ENCODE measurements at places on chromosomes 4 and X.

- no peak for DNase-seq
Measured at GRCh38 chr4:76589872-76590797, 155.1 kb downstream of the SHROOM3 start.

- DNase-seq: no peak
Measured at GRCh38 chr4:183674153-183674552, 15.1 kb downstream of the TRAPPC11 start.

GRCh38 chr4:167713756-167714155 lies 378.6 kb upstream of the ANXA10 start:
- no peak for DNase-seq

DNA sequence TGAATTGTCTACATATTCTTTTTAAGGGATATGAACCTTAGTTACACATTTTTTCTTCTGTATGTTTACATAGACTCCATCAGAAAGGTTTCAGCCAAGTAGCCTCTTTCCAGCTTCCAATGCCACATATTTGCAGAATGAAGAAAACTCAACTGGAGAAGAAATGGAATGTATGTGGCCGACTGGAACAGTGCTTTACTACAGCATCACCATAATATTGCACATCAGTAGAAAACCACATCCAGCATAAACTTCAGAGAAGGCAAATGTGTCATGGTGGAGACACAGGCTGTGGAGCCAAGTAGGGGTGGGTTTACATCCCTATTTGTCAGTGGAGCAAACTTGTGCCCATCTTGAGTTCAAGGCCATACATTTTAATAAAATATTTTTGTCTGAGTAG lies 204.8 kb upstream of the LDB2 start:
- DNase-seq: no peak

DNA sequence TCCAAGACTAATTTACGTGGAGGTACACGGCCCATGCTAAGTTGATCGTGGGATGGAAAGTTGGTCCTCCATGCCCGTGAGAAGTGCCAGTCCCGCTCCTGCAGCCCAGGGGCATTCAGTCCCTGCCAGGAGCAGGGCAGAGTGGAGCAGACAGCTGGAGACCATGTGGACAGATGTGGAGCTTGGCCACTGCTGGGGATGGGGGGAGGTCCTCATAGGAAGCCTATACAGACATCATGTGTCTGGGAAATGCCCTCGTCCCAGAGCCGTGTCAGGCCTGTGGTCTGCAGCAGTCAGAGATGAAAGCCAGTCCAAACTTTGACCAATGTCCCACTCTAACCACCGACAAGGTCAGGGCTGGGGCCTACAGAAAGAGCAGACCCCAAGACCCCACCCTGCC lies 118.4 kb downstream of the CPZ start:
- DNase-seq: no peak

GRCh38 chr4:2322227-2322626 lies 60.3 kb upstream of the MXD4 start:
- DNase-seq: no peak

- DNase-seq: peak; percentile 96
Measured at GRCh38 chrX:154515966-154516655, at the start of gene FAM3A. Gene FAM3A, minus strand, starts transcription at chrX:154516232. Its CDS starts 460 bp downstream, at chrX:154515772.

DNA sequence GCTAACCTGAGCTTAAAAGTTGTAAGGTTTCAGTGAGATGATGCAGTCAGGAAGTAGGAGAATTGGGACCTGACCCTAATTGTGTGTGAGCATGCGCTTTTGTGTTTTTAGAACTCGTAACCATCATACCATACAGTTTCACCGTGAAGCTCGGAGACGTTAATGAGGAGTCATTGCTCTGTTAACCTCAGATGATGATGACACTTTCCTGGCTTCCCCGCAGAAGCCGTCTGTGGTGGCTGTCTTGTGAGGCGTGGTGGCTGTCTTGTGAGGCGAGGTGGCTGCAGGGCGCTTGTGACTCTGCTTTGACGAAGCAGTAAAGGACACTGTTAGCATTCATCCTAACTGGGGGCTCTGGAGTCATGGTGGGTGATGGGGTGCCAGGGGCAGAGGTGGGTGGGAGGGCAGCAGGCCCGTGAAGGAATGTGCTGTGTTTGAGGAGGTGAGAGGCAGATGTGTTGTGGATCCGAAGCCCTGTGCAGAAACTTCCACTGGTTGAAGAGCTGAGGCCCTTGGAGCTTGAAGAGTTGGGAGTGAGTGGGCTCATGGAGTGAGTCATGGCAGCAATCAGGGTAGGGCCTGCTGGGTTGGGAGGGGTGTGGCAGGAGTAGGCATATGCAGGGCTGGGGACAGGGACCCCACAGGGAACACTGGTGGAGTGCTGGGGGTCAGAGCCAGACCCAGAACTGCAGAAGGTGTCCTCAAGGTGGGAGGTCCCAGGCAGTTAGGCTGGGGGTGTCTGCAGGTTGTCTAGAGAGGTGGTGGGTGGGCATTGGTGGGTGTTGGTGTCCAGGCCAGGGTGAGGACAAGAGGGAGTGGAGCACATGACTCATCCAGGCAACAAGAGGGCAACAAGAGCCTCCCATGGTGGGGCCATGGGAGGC lies 57.4 kb downstream of the NSD2 start:
- peak; percentile 32 for DNase-seq

DNA sequence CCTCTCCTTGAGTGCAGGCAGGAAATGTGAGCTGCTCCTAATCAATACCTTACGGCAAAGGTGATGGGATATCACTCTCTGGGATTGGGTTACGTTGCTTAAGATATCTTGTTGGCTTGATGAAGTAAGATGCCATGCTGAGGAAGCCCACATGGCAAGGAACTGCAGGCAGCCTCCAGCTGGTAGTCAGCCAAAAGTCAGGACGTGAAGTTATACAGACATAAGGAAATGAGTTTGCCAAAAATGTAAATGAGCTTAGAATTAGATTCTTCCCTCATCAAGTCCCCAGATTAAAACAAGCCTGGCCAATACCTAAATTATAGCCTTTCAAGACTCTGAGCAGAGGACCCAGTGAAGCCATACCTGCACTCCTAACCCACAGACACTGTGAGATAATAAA lies 155.0 kb downstream of the QDPR start:
- no peak for DNase-seq

DNA sequence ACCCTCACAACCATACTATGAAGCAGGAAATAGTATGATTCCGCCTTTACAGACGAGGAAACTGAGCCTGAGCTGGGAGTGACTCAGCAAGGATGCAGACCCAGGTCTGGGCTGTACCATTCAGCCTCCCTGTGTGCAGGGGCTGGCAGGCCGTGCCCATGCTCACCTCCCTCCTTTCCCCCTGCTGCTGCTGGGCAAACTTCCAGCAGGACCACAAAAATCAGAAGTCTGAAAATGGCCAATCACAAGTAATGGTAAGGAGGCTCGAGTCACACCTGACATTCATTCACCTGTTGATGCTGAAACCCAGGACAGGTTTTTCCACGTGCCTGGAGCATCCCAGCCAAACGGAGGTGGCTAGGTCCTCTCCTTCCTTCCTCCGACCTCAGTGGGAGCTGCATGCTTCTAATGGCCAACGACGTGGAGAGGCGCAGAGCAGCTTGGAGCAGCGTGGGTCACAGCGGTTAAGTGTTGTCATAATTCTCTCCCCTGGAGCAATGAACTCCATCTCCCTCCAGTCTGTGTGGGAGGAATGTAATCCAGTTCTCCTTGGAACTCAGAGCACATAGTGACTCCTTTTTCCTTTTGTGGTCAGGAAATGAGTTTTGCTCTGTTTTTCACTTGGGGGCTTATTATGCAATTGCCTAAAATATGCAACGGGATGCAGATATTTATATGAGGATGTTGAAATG lies 371.7 kb downstream of the BCOR start:
- no peak for DNase-seq

DNA sequence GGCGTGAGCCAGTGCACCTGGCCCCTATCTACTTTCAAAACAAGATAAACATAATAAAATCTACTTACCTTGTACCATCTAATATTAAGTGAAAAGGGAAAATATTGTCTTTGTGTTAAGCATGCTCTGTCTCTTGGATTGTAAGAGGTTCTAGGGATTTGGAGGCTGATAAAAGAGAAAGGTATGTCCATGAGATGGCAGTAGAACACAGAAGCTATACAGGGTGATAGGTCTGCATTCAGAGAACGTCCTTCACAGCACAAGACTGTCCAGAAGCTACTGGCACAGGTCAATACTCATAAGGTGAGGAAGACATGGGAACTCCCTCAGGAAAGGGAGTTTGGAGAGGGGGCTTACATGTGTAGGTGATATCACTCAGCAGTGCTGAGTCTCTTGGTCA lies 135.5 kb downstream of the TMEM47 start:
- no peak for DNase-seq

DNA sequence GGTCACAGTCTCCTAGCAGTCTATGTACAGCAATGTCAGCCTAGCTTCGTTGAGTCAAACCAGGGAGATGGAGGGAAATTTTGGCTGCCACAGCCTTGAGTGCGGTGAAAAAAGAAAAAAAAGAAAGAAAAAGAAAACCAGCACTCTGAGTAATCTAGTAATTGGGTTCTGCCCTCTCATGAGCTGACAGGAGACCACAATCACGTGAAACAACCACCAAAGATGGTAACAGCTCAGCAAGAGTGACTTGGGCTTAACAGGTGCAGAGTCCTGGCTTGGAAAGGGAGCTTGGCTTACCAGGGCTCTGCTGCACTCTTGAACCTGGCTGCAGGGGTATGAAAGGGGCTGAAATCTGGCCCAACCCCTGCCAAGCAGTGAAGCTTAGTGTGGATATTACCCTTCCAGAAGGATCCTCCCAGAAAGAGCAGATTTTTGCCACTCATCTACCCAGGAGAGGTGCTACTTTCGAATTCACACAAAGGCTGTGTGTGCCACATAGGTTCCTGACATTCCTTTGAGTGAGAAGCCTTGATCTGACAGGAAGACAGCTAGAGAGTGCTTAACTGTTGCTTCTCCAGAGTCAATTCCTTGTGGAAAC lies 350.3 kb downstream of the PTTG2 start:
- peak; percentile 75 for DNase-seq

DNA sequence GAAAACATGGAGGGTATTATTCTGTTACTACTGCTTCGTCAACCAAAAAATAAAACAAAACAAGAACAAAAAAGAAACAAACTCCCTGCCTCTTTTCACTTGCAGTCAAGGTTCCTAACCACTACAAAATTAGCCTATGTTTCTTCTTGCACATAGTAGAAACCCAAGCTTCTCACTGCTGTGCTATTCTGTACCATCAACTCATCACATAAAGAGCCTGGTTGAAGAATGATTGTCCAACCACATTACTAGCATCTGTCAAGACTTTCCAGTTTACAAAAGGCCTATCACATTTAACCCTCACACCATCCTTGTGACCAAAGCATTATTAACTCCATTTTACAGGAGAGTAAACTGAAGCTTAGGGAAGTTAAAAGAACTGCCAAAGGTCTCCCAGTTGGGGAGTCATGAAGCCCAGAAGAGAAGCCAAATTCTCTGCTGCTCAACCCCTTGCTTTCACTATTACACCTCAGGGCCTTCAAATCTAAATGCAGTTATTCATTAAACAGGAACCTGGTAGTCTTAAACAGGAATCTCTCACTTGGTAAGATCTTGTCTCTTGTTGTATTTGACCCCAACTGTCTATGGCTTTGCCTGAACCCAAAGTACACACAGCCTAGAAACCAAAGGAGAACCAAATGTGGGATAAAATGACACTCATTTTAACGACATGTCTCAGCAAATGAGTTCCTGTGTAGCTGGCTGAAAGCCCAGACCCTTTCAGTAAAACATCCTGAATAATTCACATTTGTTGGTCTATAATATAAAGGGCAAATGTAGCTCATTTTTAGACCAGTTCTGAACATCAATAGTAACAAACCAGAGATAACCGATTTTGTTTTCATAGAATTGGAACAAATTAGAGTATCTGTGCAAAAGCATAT lies 8.6 kb downstream of the F9 start:
- DNase-seq: no peak

DNA sequence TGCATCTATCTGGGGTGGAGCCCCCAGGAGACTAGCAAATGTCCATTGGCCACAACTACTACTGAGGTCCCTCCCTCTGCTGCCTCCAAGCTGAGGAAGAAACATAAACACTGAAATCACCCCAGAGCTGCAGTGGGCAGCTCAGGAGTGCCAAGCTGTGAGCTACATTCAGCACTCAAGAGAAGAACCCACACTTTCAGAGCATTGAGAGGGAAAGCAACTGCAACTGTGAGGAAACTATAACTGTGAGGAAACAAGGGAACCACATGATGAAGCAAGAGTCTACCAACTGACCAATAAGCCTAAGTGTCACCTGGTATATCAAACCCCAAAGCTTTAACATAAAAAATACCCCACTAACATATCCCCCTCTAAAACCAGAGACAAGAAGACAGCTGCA lies 373.5 kb upstream of the TACR3 start:
- DNase-seq: no peak

DNA sequence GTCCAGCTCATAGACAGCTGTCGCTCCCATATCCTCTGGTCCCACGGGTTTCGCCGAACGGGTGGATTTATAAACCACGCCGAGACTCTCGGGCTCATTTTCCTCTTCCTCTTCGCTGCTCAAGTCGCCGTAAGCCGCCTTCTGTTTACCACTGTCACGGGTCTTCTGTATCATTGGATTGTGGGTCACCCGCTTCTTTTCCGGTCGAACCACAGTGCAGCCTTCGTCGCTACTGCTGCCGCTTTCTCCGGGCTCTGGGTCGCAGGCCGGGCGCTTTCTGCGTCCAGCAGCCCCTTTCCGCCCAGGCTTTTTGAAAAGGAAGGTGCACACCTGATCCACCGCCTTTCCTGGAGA lies 311 bp downstream of the RNF113A start:
- DNase-seq: no peak

GRCh38 chrX:94977562-94977961 lies 1303.6 kb downstream of the FAM133A start:
- no peak for DNase-seq

DNA sequence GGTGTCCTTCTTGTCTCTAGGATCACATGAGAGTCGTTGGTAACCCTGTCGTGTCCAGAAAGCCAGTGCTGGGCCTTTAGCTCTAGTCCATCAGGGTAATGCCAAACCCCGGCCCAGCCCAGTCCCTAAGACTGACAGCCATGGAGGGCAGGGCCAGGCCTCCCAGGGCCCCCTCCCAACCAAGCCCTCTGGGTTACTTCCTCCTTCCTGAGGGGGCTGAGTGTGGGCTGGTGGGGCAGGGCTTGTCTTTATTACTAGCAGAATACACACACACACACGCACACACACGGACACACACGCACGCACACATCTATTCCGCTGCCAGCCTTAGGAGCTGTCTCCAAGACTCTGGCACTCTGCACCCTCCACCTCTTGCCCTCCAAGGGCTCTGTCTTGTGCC lies 35.6 kb upstream of the CDKN2AIP start:
- no peak for DNase-seq

DNA sequence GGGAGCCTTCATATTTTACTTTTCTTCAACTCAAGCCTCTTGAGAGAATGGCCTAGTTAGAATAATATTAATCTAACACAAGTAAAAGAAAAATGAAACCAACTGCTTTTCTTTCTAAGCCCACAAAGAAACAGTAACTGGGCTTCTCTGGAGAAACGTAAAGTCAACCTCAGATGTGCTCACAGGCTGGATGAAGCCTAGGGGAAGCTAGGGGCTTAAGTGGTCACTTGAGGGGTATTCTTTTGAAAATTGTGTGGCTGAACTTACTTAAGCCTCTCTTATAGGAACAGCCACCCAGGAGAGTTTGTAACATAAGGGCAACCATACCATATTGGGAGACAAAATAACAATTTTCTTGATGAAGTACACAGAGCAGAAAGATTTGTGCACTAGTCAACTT lies 279.0 kb downstream of the SPRY1 start:
- DNase-seq: no peak
